ENCODE measurements at places on chromosomes 16 and 17. TPM values are rescaled to one million over a fixed set of nuclear protein-coding genes. Genes with fewer than 3 reads are reported as not detected.

- no peak for DNase-seq
Observed at GRCh38 chr16:10242916-10243315, 60.7 kb upstream of the GRIN2A start.

DNA sequence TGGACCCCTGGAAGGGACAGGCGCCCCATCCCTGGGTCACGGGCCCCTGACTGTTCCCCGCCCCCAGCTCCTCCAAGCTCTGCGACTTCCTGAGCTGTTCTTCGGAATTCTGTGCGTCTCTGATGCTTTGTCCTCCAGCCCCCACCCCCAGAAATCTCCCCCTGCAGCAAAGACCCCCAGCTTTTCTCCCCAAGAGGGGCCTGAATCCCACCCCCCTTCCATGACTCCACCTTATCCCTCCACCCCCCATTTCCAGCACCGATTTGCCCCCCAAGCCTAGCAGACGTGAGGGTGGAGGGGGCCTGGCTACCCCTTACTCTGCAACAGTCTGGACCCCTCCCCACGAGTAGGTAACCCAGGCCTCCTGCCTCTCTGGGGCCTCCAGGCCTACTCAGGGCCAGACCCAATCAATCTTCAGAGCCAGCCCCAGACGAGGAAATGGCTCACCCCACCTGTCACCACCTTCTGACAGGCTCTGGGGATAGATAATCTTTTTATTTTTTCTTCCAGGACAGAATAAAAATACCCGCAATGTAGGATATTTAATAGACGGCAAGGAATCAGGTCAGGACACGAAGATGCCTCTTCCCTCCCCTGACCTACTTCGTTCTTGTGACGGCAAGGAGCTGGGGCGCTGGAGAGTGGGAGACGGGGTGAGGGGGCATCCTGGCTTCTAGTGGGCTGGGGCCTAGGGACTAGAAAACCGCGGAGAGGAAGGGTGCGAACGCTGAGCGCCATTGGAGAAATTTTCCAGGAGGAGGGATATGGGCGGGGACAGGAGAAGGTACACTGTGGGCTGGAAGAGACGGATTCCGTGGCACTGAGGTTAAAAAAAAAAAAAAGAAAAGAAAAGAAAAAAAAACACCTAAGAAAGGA, 744 bp upstream of the PLXDC1 start:
- DNase-seq, result peak; percentile 48

- DNase-seq, result no peak
Observed at GRCh38 chr16:73018821-73019456, 29.0 kb downstream of the ZFHX3 start.

The CA4 gene
- total RNA-seq, result 3.2 TPM

The CHST4 gene
- not detected for total RNA-seq

The DHRS7B gene
- 12.8 TPM for total RNA-seq

GRCh38 chr16:28623172-28623711, 13.4 kb upstream of the SULT1A1 start:
- peak; percentile 59 for DNase-seq

DNA sequence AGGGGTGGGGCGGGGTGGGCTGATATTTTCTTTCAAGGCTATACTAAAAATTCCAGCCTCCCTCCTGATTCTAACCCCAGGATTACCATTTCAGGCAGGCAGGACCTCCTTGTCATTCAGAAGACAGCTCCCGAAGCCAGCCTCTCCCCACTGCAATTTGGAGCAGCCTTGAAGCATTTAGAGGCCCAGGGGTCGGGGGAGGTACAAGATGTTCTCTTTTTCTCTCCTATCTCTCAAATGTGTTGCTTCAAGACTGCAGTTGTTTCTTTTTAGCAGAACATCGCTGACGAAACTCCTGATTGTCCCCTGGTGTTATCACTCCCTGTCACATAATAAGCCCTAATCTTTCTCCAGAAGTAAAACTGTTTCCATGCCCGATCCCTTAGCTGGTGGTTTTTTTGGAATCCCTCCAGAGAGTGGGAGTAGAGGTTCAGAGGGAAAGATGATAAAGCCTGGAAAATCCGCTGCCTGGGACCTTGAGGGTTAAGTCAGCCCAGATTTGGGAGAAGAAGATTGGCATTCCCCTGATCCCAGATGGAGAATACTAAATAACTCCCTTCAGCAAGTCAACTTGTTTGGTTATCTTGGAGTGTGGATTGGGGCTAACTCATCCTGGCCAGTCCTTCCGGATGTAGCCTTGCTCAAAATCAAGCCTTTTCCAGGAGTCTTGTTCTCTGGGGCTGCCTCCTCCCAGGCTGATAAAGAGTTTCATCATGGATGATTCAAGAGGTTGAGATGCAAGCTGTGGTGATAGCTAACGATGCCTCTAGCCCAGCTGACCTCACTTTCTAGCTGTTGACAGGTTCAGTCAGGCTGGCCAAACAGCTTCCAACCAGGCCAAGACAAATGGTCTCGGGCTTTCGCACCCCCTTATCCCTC, 71.3 kb downstream of the SOX9 start:
- no peak for DNase-seq

The SLFN12 gene
- 4.5 TPM for total RNA-seq

The JPH3 gene
- total RNA-seq, result 21.4 TPM

DNA sequence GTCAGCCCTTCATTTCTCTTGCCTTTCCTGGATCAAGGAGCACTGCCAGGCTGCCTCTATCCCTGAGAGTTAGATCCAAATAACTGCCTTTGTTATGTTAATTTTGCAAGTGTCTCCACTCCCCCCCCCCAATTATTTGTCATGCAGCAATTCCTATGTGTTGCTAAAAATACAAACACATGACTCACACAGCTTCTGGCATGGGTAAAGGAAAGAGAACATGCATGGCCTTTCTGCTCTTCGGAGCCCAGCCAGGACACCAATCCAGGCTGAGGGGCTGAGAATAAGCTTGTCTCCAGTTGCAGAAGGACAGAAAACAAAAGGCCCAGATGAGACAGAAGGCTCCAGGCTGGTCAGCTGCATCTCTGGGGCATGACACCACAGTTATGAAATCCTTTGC, 148.0 kb upstream of the TNRC6C start:
- no peak for DNase-seq

GRCh38 chr17:2263183-2264066, 40.2 kb downstream of the SMG6 start:
- no peak for DNase-seq

The NPIPB9 gene
- total RNA-seq, result 8.1 TPM

DNA sequence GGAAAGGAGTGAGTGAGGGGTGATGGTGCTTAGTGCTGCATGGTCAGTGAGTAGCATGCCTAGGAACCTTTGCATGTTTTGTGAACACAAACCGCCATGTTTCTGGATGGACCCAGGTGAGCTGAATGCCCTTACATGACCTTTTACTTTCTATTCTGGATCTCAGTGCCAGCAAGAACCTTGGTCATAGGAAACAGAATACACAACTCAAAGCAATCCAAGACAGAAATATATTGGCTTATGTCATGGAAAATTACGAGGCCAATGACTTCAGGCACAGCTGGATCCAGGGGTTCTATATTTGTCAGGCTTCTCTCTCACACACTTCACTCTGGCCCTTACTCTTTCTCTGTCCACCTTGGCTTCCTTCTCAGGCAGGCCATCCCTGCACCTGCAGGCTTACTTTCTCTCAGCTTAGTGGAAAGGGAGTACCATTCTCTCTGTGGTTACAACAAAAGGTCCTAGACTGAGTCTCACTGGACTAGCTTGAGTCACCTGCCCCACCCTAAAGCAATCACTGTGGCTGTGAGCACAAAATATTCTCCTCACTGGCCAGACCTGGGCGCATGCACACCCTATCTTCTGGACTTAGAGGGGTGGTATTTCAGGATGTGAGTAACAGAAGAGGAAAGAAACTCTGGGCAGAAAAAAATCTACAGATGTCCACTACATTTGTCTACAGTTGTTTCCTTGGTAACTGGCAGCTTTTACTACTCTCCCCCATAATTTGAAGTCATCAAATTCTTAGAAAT, 20.4 kb upstream of the CPNE2 start:
- no peak for DNase-seq

The LCMT1 gene
- 29.6 TPM for total RNA-seq

The C17orf78 gene
- not detected for total RNA-seq

GRCh38 chr16:3664187-3664896, 9.9 kb downstream of the DNASE1 start:
- no peak for DNase-seq

- no peak for DNase-seq
Observed at GRCh38 chr16:14324581-14324980, 253.5 kb downstream of the MRTFB start.

The PRR35 gene
- total RNA-seq, result 2.7 TPM

Measured in cerebellum (tissue), 4 donors.